Effector CD4-positive, alpha-beta T cell (primary cell): ENCODE measurements at places on chromosomes 7 and 10.
A peak's percentile ranks its signal among the peaks of the same experiment; 100 is the strongest.

- no peak for DNase-seq
Observed at GRCh38 chr7:24836084-24836483, 78.8 kb upstream of the GSDME start.

DNA sequence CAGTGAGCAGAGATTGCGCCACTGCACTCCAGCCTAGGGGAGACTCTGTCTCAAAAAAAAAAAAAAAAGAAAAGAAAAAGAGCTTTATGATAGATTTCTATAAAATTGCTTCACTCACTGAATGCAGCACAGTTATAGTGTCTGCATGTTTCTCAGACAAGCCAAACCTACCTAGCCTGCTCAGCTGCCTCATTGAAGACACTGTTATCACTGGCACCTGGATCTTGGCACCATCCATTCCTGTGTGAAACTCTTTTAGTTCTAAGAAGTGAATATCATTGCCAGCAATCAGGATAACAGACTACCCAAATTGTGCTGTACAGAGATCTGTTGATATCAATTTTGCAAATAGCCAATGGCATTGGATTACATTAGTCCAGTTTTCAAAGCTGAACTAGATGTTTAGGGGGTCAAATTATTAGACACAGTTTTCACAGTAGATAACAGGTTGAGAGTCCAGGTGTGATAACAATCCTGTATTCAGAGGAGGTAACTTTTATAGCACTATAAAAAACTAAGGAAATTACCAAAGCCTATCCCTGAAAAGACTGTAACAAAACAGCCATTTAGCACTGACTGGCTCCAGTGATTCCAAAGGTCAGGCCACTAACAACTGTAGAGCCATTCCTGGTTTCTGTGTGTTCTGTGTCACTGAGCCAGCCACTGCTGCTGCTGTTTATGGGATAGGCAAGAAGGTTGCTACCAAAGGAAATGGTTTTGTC is 17.1 kb downstream of the PDSS1 start:
- DNase-seq: no peak

- DNase-seq: no peak
Observed at GRCh38 chr7:129657363-129657762, 45.8 kb downstream of the NRF1 start.

DNA sequence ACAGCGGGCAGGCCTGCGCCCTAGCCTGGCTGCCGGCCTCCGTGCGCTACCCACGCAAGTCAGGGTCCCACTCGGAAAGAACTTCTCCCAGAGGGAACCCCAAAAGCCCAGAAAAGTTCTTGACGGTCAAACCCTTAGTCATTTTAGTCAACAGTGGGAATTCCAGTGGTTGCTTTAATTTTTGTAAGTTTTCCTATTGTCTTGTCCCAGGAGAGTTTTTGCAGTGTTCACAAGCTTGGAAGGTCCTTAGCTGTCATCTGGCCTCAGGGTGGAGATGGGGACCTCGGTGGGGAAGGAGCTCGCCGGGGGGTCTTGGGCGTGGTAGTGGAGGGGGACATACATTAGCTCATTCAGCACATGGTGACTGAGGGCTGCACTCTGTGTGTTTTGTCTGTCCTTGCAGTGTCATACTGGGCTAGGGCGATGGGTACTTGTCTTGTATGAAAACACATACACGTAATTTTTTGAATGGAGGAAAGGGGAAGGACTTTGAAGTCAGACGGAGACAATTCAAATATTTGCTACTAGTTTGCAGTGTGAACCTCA is 736 bp downstream of the MINDY4 start:
- DNase-seq: no peak

DNA sequence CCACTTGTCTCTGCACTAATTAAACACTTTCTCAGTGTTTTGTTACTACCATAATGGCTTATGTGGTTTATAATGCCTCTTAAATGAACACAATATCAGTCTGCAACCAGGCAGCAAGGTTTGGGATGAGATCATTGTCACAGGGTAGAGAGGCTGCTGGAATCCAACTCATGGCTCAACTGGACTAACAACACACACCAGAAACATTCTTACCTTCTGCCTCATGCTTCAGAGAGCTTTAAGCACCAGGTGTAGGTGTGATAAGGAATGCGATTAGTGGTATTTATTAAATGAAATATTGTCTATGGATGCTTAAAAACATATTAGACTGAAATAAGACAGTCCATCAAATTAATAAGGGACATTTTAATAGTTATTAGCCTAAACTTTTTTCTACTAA is 25.4 kb downstream of the PTF1A start:
- DNase-seq: no peak

DNA sequence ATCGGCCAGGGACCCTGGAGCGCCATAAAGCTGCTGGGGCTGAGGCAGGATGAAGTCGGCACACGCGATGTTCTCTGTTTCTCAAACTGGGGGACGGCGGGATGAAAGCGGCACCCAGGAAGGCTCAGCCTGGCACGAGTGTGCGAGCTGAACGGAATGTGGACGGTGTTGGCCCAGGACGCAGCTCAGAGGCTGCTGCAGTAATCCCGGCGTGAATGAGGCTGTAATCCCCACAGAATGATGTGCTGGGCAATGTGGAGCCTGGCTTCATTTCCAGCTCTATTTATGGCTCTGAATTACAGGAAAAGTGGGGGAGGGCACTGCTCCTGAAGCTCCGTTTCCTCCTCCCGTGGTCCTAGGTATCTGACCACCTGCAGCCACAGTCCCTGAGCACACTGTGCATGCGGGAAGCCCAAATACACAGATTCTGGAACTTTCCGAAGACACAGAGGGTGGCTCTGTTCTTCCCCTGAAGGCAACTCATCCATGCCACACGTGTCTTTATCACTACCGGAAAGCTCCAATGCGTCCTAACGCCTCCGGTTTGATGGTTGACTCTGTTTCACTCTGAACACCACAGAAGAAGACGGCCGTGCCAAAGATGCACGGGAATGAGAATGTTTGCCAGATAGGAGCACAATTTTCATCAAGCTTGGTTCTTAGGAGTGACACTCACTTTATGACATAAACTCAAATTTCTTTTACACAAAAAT is 37.6 kb downstream of the KLF6 start:
- DNase-seq: no peak

DNA sequence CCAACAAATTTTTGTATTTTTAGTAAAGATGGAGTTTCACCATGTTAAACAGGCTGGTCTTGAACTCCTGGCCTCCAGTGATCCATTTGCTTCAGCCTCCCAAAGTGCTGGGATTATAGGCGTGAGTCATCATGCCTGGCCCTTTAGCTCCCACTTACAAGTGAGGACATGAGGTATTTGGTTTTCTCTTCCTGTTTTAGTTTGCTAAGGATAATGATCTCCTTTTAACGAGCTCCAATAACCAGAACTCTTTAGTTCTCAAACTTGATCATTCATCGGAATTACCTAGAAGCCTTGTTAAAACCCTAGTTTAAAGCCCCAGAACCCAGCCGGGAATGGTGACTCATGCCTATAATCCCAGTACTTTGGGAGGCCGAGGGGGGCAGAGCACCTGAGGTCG is 481.4 kb downstream of the TYW1 start:
- DNase-seq: no peak

DNA sequence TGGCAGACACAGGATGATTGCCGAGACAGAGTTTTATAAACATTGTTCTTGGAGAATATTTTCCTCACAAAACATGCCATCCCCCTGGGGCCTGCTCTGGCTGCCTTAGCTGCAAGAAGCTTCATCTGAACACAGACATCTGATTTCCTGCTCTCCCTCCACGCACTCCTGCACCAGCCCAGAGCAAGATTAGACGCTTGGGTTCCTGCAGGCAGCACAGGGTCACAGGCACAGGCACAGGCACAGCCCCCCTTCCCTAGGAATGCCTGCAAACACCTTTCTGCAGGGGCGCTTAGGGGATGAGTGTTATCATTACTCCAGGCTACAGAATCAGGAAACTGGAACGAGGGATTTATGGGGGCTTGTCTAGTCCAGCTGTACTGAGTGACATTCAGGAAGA is 450.3 kb downstream of the GRID1 start:
- DNase-seq: no peak

DNA sequence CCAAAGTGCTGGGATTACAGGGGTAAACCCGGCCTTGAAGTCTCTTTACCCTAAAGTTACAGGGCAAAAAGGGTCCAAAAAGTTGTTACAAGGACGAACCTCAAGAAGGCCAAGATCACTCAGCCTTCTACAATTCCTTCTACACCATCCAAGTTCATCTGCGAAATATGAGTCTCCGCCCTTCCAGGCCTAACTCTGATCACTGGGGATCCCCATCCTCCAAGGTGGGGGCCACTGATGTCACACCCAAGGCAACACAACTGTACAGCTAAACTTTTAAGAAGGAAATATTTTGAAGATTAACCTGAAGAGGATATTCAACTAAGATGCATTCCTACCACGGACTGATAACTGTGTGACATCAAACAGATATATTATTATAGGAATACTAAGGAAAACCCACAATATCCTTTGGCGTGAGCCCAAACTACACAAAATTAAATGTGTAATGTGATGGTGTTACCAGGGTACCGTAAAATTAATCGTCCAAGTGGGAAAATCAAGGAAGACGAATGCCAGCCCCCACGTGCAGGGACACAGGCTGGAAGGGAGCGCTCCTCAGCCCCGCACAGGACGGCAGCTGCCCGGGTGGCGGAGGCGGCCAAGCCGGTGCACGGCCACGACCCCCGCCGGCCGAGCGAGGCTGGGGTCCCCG is 1.0 kb downstream of the PAXIP1 start:
- DNase-seq: peak; percentile 4

- no peak for DNase-seq
Observed at GRCh38 chr7:92260248-92260781, 14.5 kb downstream of the ANKIB1 start.

DNA sequence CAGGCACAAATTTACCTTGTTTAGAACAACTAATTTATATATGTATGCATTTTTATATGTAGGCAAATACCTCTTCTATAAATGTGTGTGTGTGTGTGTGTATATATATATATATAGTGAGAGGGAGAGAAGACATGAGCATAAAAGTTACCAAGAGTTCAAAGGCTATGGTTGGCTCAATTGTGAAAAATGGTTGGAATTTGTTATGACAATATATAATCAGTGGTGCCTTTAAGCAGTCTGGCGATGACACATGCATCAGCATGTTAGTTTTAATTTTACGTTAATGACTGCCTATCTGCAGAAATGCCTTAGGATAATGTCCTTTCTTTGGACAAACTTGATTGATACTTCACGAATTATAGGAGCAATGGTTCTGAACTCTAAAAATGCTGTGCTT is 980.8 kb upstream of the LRRTM3 start:
- no peak for DNase-seq

- no peak for DNase-seq
Observed at GRCh38 chr10:116237970-116238369, 35.0 kb downstream of the GFRA1 start.

DNA sequence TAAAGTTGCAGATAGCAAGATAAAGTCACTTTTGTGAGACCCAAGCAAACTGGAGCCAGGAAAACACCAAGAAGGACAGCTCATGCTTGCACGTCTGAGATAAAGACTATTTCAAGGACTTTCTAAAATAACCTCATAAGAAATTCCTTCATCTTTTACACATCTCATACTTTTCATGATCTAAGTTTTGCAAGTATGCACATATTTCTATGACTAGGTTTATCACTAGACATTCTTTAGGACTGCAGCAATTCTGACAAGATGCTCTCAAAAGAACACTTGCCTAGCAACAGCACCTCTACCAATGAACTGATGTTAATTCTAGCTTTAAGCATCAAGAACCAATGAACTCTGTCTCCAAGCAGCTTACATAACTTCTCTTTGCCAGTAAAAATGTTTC is 457.6 kb downstream of the SEMA3D start:
- DNase-seq: no peak

GRCh38 chr10:8278099-8278498 is 223.6 kb downstream of the GATA3 start:
- DNase-seq: no peak

DNA sequence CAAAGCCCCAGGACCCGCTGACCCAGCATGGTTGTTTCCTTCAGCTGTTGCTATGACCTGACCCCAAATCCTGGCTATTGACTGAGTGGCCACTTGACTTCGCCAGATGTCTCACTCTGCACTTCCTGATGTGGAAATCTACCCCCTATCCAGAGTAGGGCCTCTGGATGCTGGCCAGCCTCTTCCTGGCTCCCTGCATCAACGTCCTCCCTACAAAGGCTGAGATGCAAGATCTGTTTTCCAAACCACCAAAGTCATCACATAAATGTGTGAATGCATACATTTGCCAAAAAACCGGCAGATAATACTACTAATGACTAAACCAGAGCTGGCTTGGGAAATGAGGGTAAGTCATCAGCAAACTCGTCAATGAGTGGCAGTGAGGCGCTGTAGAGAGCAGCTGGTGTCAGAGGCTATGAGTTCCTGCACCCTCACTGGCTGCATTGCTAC is 70.4 kb downstream of the PYROXD2 start:
- DNase-seq: no peak

DNA sequence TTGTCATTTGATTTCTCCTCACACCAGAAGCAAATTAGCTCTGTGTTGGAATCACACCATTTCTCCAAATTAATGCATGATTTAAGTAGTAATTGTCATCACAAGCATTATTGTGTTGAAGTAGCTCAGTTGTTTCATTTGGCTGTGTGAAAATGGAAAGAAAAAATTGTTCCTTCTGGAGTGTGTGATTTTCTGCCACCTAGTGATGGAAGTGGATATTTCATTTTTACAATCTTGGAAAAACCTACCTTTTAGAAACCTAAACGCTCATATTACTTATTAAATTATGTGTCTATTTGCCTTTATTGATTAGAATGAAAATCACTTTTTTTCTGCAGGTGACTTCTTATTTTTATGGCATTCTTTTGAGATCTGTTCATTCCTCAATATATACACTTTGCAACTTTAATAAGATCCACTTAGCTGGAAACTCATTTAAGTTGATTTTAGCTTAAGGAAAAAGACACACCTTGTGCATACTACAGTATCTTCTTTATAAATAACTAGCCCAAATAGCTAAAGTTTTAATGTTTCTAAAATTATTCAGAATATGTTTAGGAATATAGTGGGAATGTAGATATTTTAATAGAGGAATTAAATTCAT is 50.0 kb downstream of the SRI start:
- DNase-seq: no peak

DNA sequence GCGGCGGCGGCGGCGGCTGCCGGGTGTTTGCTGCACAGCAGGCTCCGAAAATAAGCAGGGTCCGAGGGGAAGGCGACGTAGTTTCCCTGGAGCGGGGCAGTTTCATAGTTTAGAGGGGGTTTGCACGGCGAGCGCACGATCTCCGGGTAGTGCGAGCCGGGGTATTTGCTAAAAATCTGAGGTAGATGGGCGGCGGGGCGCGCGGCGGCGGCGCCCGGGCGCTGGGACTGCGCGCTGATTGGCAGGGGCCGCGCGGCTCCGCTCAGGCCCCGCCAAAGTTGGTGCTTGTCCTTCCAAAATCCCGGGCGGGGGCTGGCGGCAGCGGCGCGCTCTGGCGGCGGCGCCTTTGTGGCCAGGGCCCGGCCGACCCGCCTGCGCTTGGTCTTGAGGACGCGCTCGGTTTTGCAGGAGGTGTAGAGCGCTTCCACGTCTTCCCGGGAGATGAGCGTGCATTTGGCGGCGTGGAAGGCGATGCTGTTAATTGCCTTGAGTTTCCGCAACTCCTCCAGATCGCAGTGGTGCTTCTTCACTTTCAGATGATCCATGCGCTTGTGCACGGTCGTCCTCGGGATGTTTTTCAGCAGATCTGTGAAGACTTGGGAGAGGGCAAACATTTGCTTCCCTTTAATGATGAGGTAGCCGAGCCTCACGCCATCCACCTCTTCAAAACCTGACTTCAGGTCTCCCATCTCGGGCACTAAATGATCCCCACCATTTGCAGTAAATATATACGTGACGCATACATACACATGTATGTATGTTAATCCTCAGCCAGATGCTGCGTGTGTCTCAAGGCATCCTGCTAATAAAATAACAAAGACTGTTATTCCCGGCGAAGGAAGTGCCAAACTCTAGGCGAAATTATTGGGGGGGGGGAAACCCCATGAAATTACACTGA is 8.1 kb downstream of the SKIDA1 start:
- DNase-seq: no peak
